GM12892 (cell line): ENCODE measurements at places on chromosomes 6 and 20.

DNA sequence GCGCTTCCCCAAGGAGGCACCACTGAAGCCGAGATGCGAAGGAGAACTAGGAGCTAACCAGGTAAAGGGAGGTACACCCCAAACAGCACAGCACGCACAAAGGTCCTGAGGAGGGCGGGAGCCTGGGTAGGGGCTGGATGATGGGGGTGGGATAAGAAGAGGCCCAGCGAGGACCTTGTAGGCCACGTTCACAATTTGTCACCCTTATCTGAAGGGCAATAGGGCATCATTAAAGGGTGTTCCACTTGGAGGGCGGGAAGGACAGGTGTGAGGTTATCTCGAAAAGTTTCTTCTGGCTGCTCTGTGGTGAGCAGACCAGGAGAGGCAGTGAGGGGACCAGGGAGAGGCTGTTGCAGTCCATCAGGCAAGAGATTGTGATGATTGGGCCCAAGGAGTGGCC is 25.6 kb downstream of the POFUT1 start:
- DNase-seq: no peak

DNA sequence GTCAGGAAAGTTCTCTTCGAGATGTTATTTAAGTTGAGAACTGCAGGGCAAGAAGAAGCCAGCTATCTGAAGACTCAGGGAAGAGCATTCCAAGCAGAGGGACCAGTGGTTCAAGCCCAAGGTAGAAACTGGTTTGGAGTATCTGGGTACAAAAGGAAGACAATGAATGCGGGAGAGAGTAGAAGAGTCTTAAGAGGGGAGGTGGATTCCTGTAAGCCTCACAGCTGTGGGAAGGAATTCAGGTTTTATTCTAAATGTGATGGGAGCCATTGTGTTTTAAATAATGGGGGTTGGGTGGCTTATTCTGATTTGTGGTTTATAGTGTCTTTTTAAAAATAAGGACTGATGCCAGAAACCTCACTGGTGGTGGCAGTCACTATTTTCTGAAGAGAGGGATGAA is 37.6 kb upstream of the TENT5A start:
- no peak for DNase-seq

DNA sequence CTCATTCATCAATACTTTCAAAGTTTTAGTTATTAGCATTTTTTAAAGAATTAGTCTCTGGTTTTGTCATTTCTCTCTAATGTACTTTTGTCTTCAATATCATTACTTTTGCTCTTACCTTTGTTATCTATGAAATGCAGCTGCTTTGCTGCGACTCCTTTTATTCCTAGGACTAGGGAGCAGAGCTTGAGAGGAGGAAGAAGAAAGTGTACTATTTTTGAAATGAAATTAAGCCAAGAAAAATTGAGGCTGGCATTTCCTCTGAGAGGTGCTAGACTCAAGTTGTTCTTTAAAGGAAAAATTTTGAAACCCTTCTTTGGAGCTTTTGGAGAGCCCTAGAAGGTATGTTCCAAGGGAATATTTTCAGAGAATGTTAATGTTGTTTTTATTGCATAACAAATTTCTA is 48.3 kb upstream of the MRAP2 start:
- DNase-seq: no peak

- no peak for DNase-seq
These were observed 13.9 kb downstream of the FOXO3 start for GRCh38 chr6:108574457-108575141.

GRCh38 chr6:3540253-3540820 is 83.5 kb upstream of the SLC22A23 start:
- DNase-seq: no peak

DNA sequence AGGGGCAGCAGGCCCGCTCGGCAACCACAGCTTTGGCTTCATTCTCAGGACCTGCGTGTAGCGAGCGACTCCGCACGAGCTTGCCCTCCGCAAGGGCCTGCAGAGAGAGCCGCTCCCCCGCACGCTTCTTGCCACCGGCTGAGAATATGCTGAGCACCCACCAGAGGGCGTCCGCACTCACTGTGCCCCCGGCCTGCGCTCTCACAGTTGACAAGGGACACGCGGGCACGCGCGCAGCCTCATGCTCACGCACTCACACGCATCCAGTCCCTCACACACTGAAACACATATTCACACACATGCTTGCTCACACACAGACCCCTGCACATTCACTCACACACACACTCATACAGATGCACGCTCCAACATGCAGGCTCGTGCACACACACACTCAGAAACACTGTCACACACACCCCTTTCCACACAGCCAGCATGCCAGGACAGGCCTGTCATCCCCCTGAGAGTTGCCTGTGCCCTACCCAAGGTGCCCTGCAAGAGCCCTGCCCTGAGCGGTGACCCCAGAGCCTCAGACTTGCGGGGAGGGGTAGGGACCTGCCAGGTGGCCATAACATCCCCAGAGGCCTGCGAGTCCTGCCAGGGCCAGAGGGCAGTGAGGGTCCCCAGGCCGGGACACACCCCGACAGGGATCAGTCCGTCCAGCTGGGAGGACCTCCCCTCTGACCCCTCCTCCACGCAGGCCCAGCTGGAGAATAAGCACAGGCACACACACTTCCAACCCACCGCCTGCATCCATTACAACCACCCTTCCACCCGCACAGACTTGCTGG is 174.1 kb downstream of the BMP7 start:
- peak; percentile 69 for DNase-seq

GRCh38 chr6:56345376-56345995 is 98.1 kb upstream of the COL21A1 start:
- no peak for DNase-seq

DNA sequence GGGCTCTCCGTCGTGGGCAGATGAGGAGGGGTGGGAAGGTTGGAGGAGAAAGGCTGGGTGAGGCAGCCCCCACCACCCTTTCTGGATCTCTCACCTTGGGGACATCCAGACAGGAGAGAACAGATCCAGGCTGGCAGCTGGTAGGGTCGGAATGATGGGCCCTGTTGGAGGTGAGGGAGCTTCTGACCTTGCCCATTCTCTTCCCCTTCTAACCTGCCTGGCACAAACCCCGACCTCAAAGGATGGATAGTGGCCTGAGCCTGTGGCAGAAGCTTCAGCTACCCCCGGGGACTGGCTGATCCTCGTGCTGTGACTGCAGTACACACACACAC is 6.0 kb upstream of the NPBWR2 start:
- DNase-seq: no peak

DNA sequence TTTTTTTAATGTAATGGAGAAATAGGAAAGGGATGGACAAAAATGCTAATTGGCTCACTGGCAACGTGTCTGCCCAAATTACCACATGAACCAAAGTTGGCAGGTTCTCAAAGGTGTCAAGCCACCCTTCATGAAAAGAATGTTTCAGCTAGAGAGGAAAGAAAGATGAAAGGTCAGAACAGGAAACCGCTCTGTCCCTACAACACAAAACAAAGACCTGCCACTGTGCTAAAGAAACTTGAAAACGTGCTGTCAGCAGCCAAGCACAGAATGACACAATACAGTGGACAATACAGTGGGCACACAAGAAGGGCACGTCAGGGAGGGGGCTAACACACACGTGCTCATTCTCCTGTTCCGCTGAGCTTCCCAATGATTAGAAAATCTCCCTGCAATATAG is 4.9 kb downstream of the PREP start:
- no peak for DNase-seq

DNA sequence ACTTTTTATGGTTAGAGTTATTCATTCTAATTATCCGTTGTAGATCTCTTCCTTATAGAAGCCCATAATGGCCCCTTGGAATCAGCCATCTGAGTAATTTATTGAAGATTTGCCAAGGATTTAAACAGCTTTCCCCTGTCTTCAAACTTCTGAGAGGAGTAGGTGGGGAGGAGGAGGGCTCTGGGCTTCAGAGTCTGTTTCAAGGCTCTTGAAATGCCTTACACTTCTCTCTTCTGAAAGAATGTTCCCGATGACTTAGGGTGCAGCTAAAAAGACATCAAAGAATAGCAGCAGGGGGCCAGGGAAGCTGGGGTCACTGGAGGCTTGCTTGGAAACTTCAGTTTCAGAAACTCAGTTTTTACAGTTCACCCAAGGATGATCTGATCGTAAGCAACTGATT is 165.3 kb downstream of the ZDHHC14 start:
- DNase-seq: no peak

GRCh38 chr6:38485488-38485887 is 154.2 kb downstream of the BTBD9 start:
- no peak for DNase-seq

- DNase-seq: no peak
These were observed 37.6 kb downstream of the GPLD1 start for GRCh38 chr6:24451581-24452388.

DNA sequence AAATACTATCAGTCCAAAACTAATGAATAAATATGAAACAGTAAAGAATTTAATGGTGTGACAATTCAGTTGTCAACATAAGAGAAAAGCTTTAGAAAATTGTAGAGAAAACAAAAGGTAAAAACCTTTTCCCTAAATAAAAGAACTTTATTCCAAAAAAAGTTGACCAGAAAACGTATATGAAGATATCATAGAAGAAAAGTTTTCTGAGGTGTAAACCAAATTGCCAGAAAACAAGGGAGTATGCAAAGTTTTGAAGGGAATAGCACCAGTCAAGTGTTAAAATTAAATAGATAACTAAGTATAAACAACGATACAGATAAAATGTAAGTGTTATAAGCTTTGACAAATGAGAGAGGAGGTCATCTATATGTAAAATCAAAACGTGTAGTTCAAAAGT is 104.9 kb downstream of the HIVEP1 start:
- no peak for DNase-seq
